ENCODE measurements at places on chromosomes 13 and 19.

- DNase-seq: no peak
Measured at GRCh38 chr19:18433735-18434398, 4.1 kb downstream of the ISYNA1 start.

GRCh38 chr19:51637362-51637978, 7.3 kb upstream of the SIGLEC5 start:
- DNase-seq: no peak

GRCh38 chr13:110154410-110154933, 152.5 kb downstream of the COL4A1 start:
- no peak for DNase-seq

DNA sequence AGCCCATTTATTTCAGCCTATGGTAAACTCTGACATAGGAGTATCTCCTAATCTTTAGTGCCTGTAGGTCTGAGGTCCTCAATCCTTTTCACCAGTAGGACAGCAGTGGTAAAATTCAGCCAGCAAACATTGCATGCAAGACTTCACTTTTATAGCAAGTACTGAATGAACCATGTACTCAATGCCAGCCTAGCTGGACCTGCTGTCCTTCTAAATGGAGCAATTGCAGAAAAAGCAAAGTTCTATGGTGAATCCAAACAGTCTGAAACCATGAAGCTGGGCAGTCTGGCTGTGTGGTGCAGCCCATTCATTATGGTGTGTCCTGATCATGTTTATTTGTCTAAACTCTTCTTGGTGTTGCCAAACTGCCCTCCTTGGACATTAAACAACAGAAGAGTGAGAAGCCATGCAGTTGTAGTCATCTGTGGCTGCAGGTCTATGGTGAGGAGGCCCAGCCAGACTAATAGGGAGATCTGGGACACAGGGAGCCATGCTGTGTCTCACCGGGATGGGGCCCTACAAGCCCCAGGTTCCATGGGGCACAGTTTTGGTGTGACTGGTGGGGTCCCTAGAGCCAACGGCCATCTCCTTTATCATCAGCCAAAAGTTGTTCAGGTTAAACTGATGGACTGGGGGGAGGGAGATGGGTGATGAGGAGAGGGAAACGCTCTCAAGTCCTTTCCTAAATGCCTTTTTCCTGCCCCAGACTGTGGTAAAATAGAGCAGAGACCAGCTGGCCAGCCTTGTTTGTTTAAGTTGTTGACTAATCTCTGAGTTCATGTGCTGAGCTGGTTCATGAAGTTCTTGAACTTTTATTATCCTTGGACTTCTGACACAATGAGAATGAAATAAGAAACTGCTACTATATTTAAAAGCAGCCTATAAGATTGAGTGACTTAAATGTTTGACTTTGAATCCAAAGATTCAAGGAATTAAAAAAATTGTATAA, 20.6 kb upstream of the TNFSF11 start:
- DNase-seq: no peak

DNA sequence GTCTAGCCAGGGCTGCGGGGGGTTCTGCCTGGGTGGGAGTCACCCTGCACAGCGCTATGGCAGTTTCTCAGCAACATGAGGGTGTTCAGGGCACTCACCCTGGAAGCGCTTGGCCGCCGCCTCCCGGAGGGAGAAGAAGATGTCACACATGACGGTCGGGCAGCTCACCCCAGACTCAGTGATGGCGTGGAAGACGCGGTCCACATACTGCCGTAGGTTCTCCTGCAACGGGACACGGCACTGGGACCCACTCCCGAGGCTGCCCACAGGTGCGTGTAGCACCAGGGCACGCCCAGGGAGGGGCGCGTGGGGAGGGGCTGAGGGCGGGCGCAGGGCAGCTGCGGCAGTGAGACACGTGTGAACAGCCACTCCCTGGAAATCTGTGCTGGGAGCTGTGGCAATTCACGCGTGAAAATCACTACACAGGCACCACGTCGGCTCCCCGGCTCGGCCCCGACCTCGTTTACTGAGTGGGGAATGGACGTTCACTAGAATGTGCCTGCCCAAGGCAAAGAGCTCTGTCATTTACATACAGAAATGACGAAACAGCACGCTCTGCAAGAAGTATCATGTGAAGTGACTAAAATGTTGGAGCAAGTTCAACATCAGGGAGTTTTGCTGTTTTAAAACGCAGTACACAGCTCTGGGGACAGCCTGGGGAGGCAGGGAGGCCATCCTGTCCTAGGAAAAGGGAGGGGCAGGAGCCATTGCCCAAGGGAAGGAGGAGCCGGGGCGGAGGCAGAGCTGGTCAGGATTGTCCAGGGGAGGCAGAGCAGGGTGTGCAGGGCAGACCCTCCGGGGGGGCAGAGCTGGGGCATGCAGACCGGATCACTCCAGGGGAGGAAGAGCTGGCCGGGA, 41.5 kb upstream of the C13orf46 start:
- DNase-seq: no peak

GRCh38 chr13:47258384-47258783, 361.5 kb upstream of the HTR2A start:
- DNase-seq: no peak

DNA sequence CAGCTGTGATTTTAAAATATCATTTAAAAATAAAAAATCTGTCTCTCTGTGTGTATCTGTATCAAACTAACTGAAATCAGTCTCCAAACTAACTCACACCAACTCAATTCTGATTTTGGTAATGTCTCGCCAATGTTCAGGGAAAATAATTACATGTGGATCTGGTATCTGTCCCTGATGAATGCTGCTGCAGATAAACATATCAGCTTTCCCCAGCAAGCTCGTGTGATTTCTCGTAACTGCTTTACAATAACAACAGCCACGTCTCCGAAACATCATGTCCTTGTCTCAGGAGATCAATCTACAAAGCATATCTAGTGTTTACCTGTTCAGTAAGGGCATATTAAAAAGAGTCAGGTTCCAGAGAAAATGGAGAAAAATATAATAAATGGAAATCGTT, 129.0 kb downstream of the IRS2 start:
- DNase-seq: no peak

DNA sequence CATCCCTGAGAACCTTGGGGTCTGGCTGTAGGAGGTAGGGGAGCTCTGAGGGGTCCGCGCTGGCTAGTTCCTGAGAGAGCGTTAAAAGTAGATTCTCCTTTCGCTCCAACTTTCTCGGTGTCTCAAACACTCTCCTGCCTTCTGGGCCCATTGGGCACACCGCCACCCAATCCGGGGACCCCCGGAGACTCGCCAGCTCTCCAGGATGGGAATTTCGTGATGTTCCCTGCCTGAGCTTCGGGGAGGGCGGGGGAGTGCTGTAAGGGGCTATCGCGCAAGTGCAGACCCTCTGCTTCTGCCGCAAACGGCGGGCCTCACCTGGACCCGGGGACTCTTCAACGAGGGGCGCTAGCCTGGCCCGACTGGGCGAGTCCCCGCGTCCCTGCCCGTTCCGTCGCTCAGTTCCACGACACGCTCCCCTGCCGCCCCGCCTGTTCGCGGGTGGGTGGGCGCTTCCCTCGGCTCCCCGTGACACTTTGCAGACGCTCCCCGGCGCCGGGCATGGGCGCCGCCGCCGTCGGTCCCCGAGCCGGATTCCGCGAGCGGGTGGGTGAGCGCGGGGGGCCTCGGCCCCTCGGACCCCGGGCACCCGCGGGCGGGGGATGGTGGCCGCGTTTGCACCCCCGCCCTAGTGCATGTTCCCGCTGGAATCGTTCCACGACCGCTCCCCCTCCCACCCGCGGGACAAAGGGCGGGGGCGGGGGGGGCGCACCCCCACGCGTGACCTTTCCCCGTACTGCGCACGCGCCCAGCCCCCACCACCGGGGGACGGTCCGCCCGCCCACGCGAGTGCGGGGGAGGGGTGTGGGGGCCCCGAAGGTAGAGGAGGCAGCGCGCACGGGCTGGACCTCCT, at the start of gene CCDC106:
CCDC106 (plus strand) TSS at position 481 of the 853 bp plus-strand sequence. CDS start 835 bp downstream, outside the sequence.
- DNase-seq: no peak

- no peak for DNase-seq
Measured at GRCh38 chr19:55650602-55651230, 2.7 kb downstream of the CCDC106 start.

- no peak for DNase-seq
Measured at GRCh38 chr13:27635266-27635665, 13.6 kb downstream of the POLR1D start.

- no peak for DNase-seq
Measured at GRCh38 chr19:16372065-16372915, 47.7 kb downstream of the KLF2 start.

DNA sequence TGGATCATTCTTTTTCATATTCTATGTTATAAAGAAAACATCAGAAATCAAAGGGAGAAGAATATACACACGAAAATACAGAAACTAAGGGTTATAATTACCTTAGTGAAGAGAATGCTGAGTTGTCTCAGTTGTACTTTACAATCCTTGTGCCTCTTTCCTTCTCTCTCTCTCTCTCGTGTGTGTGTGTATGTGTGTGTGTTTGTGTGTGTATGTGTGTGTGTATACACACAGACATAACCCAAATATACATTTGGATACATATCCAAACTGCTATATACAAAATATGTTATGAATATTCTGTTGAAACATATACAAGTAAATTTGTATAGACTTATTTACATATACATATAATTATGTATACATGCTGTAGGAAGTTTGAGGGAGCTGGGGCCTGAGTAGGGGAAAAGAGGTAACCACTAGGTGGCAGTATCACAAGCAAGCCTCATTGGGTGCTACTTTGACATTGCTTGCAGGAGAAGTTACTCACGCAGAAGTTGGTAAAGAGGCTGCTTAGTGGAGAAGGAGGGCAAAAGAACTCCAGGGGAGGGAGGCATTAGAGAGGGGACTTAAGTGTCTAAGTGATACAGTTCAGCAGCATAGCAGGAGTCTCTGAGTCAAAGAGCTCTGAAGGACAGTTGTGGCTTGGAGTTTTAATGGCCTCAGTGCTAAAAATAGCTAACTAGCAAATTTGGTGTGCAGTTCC, 465.1 kb upstream of the PCDH20 start:
- DNase-seq: no peak

GRCh38 chr19:3276341-3276799, 51.9 kb downstream of the CELF5 start:
- no peak for DNase-seq

GRCh38 chr13:32284927-32285632, 30.1 kb downstream of the ZAR1L start:
- DNase-seq: no peak

DNA sequence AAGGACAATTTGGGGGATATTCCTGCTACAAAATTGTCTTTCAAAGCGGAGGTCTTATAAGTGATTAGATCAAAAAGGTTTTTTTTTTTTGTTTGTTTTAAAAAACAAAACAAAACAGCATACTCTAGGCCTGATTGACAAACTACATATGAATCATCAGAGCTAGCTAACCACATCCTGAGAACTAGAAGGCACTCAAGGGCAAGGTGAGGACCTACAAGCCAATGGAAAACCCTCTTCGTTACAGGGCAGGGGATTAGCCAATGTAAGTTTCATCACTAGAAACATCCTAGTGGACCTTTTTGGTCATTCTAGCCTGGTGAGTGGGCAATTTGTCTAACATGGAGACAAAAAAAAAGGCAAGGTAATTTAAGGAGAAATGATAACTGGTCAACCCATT, 428.6 kb downstream of the RFC3 start:
- DNase-seq: no peak

DNA sequence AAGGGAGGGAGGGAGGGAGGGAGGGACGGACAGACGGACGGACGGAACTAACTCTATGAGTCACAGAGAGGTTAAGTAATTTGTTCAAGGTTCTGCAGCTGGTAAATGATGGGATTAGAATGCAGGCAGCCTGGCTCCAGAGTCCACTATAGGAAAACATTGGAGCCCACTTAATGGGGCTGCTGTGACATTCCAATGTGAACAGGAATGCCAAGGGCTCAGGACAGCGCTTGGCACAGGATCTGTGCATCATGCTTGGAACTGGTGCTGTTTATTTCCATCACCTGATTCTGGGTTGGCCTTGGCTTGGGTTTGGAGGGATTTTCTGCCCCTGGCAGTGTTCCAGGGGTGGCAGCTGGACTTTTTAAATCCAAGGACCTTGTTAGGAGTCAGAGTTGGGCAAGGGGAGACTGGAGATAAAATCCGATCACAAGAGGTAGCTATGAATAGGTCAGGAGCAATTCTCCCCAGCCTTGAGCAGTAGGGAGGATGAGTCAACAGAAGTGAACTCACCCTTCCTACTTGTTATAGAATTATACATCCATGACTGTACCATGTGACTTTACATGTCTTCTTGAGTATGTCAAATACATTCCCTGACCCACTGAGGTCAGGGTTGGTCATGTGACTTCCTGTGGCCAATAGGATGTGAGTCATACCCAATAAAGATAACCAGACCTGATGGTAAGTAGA, 7.8 kb upstream of the HIF3A start:
- DNase-seq: no peak

DNA sequence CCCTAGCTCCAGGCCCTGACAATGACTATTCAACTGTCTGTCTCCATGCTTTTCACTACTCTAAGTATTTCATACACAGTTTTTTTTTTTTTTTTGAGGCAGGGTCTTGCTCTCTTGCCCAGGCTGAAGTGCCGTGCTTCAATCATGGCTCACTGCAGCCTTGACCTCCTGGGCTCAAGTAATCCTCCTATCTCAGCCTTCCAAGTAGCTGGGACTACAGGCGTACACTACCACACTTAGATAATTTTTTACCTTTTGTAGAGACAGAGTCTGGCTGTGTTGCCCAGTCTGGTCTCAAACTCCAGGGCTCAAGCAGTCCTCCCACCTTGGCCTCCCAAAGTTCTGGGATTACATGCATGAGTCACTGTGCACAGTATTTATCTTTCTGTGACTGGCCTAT, 815.4 kb downstream of the DACH1 start:
- no peak for DNase-seq

- no peak for DNase-seq
Measured at GRCh38 chr13:42740753-42741152, 40.6 kb upstream of the FAM216B start.

GRCh38 chr19:32566246-32566830, 14.7 kb upstream of the PDCD5 start:
- no peak for DNase-seq

DNA sequence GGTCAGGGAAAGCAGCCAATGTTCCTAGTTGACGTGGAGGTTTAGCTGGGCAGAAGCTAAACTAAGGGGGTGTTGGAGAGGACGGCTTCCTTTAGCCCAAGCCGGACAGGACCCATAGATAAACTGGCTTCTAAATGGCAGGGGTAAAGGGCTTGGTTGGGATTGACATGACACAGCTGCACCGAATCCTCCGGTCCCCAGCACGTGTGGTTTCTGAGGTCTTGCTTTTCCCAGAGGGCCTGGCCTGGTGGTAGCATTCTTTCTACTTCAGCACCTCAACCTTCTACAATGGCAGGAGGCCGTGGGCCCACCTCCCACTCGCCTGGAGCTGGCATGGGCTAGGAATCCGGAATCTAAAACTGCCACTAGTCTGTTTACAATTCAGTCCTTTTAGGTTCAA, 163.0 kb downstream of the FGF9 start:
- DNase-seq: no peak

- DNase-seq: no peak
Measured at GRCh38 chr13:71056581-71056980, 810.4 kb downstream of the DACH1 start.

Measured in stimulated activated CD8-positive, alpha-beta memory T cell treated with anti-CD3 and anti-CD28 coated beads, Interleukin-15, amount 100 ng/mL, for 24 hours (primary cell).